ENCODE measurements at places on chromosomes 12 and 14.

GRCh38 chr12:14284184-14284722 lies 81.2 kb upstream of the ATF7IP start:
- DNase-seq: no peak

DNA sequence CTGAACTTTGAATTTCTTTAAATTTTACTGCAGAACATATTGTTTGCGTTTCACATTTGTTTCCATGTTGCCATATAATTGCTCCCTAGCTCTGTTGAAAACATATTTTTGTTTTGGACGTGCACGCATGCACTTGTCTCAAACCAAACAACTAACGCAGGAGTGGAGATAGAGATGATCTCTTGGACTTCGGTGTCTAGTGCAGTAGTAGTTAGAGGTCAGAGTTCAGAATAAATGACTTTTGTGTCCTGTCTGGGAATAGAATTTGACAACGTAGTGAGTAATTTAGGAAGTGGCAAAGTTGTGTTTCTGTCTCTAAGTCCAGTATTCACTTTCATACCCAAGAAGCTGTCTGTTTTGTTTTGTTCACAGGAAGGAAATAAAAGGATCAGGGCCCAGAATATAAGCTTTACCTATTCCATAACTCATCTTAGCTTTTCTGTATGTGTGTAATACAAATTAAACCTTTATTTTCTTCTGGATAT lies 173.8 kb downstream of the AEBP2 start:
- no peak for DNase-seq

DNA sequence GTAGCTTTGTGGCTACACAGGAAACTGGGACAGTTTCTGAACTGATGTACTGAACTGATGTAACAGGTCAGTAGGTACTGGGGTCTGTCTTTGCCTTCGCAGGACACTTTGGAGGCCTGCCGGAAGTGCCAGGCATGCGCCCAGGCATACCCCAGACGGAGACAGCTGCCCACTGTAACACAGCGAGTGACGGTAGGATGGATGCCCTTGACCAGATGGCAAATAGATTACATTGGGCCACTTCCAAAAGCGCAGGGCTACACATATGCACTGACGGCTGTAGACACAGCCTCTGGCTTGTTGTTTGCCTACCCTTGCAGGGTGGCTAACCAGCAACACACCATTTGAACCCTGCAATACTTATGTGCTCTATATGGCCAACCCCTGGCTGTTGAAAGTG lies 94.1 kb upstream of the TMPO start:
- DNase-seq: no peak

DNA sequence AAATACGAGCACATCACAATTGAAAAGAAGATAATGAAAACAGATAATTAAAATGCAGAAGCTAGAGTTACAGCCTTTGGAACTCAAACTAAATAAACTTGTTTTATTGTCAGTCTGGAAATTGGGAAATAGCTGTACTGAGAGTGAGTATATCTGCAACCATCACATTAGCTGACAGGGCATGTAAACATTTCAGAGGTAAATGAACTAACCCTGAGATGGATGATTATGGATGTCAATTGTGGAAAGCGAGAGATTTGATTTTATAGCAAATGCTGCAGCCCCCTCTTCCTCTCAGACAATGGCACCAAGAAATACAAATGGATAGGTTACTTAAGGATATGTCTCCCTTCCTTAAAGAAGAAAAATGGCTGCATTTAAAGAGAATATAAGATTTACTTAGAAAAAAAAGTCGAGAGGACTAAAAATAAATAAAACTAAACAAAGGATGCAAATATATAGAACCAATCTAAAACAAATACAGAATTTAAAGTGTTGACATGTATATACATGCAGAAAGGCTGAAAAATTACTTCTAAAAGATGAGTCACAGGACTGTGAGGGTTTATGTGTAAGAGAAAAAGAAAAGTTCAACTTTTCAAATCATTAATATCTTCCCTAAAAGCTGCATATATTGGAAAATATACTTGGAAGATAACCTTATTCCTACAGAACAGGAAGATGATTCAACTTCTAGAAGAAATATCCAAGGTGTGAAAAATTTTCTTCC lies 120.3 kb upstream of the FLRT2 start:
- DNase-seq: no peak

GRCh38 chr12:13093191-13093847 lies 10.1 kb downstream of the GSG1 start:
- DNase-seq: no peak

DNA sequence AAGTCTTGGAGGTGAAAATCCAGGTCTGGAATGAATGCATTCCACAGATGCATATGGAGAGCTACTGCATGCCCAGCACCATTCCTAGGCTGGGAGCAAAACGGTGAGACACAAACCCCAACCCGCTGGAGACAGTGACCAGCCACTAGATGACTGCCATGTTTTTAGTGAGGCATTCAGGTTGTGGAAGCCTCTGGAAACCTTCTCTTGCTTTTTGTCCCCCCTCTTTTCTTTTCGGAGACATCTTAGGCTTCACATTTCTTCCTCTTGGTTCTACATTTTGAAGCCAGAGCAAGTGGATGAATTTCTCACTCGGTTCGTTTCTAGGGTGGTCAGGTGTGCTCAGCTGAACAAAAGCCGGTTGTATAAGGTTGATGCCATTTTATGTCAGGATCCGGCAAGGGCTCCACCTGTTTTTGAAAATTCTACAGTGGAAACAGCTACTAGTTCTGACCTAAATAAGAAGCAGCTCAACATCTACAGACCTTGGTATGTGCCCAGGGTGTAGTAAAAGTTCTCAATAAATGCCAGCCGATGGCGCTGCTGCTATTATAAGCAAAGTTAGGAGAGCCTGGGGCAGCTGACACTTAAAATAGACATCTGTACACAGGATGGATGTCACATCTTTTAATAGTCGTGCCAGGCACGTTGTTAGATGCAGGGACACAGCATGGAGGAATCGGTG lies 1.8 kb upstream of the ZNF839 start:
- no peak for DNase-seq

DNA sequence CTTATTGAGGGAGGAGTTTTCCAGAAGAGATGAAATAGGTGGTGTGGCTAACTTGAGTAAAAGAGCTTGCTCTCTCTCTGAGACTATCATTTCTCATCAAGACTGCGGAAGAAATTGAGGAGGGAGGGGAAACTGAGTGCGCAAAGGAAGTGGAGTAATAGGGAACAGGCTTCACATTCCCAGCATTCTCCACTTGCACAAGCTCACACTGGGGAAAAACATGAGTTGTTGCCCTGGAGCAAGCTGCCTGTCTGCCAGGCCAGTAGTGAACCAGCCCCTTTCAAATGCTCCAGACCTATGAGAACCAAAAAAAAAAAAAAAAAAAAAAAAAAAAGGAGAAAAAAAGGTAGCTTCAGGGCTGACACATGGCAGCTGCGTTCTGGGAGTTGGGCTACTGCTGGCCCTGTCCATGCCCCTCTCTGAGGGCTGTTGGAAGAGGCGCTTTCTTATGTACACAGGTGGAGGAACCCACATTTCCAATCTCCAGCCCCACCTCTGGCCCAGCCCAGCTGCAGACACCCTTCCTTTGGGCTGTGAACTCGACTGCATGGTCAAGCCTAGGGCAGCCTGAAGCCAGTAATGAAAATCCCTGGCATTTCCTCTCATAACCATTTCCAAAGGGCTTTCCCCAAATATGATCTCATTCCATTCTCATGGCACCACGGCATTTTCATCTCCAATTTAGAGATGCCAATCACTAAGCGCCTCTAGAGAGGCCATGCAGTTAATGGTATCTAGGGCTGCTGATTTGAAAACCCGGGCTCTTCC lies 32.5 kb upstream of the EMP1 start:
- no peak for DNase-seq

DNA sequence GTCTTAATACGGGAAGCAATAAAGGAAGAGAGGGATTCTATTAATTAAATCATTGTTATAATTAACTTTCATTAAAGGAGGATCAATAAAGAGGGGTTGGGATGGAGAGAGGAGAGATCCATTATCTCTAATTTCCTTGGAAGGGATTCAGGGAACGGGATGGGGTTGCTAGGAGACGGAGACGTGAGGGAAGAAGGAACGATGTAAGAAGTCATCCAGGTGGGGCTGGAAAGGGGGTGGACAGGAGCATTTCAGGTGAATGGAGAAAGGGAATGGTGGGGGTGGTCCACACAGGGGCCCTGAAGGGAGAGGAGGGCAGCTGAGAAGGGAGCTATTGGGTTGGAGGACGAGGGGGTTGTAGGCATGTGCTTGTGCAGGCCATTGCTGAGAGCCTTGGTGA lies 17.2 kb downstream of the CALCOCO1 start:
- no peak for DNase-seq

DNA sequence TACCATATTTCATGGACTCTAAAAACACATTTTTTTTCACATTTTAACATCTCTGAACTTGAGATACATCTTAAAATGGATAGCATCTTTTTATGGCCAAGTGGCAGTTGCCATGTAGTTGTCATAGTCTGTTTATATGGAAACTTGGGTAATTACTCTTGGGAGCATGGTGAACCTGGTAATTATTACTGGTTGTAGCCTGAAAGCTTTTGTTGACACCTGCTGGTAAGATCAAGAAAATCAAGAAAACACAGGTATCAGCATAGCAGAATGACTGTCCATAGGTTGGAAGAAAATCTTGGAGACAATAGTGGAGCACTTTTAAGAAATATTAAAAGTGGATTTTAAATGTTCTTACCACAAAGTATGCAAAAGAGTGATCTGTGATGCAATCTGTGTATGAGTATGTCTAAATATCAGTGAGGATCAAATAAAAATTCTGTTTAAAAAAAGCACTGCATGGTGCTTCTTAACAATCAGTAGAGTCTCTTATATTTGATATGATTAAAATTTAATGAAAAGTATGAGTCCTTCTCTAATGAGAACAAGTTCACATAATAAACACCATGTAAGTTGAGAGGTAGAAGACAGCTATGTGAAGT lies 44.2 kb downstream of the TTC8 start:
- no peak for DNase-seq

DNA sequence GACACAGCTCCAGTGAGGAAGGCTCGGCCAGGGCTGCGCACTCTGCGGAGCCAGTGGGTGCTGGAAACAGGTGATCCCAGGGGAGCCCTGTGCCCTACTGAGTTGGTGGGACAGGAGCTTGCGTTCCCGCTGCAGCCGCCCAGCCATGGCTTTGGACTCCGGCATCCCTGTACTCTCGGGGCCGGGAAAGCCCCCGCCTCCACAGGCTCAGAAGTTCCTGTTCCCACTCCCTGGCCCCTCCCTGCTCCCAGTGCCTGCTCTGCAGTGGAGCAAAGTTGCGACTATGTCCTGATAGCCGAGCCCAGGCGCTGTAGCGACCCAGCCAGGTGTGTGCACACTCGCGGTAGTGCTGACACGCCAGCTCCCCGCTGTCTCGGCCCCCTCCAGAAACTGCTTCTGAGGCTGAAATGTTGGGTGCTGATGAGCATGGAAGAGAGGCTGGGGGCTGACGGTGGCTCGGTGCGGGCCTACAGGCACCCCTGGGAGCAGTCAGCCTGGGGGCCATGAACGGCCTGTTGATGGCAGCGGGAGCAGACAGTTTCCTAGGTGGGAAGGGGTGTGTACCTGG lies 344.6 kb upstream of the MGAT4C start:
- no peak for DNase-seq

DNA sequence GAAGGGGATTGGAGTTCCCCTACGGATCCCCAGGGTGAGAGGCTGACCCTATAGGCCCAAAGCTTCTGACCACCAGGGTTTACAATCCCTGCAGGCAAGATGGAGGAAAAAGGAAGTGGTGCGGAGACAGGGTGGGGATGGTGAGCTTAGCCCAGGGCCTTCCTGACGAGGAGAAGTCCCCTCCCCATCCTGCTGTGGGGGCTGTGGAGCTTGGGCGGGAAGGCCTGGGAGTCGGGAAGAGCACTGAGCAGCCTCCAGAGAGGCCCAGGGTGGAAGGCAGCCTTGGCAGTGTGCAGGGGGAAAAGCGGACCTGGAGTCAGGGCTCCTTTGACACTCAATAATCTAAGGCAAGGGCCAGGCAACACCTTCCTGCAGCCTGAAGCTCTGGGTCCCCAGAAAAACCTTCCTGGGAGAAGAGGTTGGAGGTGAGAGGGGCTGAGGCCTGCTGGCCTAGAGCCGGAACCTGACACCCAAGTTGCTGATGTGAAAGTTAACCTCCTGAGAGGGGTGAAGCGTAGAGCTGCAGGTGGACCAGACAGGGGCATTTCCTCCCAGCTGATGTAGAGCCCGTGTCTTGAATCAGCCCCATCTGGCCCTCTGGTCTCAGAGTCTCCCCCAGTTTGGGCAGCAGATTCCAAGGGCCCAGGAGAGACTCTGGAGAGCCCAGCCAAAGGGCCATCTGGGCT lies 6.0 kb downstream of the HDAC7 start:
- DNase-seq: no peak

GRCh38 chr12:19434538-19434937 lies 4.8 kb upstream of the AEBP2 start:
- DNase-seq: no peak

GRCh38 chr12:31989571-31990362 lies 30.6 kb downstream of the RESF1 start:
- no peak for DNase-seq

- DNase-seq: no peak
Measured at GRCh38 chr12:99311373-99311772, 336.2 kb upstream of the GARIN6 start.

- no peak for DNase-seq
Measured at GRCh38 chr12:131908092-131909080, 14.0 kb downstream of the ULK1 start.

- DNase-seq: no peak
Measured at GRCh38 chr14:92570674-92571262, 57.2 kb downstream of the RIN3 start.

DNA sequence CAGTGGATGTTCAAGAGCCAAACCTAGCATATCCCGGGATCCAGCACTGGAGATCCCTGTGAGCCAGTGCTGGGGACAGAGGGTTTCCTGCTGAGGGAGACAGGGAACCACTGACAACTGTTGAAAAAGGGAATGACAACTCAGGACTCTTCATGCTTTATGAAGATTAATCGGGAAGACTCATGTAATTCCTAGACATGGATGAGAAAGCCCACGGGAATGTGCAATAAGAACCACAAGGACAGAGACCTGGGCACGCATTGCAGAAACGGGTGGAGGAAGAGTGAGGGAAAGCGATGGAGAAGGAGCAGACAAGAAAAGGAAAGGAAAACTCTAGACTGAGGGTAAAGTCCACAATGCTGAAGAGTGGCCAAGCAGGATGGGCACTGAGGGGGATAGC lies 296.0 kb downstream of the PCNX1 start:
- no peak for DNase-seq

DNA sequence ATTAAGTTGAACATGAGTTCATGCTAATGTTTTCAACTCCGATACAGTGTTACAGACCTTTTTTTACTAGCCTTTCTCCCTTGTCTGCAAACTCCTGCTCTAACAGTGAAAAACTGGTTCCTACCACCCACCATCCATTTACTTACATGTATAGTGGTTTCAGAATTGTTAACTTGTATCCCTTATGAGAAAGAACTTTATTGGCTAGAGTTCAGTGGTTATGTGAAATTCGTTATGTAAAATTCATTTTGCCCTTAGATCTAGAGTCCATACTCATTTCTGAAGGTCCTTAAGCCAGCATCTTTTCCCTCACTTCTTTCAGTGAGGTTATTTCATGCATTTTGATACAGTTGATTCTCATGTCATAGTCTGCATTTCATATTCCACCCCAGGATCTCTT lies 51.0 kb downstream of the PRKCH start:
- no peak for DNase-seq

GRCh38 chr12:62210422-62210821 lies 49.8 kb upstream of the USP15 start:
- DNase-seq: no peak

Data from stimulated activated CD8-positive, alpha-beta memory T cell treated with anti-CD3 and anti-CD28 coated beads, Interleukin-7, amount 100 ng/mL, for 1 hour (primary cell).